Stimulated activated CD4-positive, alpha-beta T cell treated with anti-CD3 and anti-CD28 coated beads, TNF-alpha, amount 100 ng/mL, for 4 hours (primary cell): ENCODE measurements at places on chromosomes 5 and 9.

DNA sequence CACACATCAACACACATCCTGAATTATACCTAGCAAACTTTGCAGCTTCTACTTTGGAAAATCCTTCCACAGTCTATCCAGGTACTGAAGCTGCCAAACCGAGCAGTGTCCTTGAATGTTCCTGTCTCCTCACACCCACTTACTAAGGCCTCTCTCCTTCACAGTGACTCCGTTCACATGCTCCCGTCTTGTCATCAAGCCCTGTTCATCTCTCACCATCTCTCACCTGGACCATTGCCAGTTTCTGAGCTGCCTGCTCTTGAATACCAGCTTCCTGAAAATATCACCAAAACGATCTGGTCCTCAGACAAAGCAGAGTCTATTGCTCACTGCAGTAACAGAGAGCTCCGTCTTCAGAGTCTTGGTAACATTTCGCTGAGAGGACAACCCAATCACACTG lies 57.4 kb downstream of the GCNT1 start:
- DNase-seq = no peak

DNA sequence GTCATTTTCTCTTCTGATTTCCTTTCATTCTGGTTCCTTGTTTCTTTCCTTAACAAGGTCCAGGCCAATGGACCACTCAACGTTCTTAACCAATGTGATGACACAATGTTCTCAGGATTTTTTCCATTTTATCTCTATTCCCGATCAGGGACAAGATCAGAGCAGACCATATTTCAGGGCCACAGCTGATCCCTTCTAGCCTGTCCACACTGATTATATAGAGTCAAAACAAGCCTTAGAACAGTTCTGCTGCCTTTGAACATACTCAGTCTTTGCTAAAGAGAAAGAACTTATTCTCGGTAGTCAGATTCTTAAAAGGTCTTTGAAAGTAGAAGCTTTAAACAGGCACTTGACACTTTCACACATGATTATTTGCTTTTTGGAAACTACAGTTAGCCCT lies 188.4 kb downstream of the ADAMTSL1 start:
- DNase-seq = no peak

- no peak for DNase-seq
Measured at GRCh38 chr9:21854594-21854993, 52.2 kb downstream of the MTAP start.

GRCh38 chr5:72074251-72074650 lies 33.0 kb upstream of the MAP1B start:
- no peak for DNase-seq

- DNase-seq = no peak
Measured at GRCh38 chr5:1390861-1391600, 46.1 kb upstream of the CLPTM1L start.

GRCh38 chr9:92008041-92008440 lies 58.0 kb upstream of the ROR2 start:
- no peak for DNase-seq

DNA sequence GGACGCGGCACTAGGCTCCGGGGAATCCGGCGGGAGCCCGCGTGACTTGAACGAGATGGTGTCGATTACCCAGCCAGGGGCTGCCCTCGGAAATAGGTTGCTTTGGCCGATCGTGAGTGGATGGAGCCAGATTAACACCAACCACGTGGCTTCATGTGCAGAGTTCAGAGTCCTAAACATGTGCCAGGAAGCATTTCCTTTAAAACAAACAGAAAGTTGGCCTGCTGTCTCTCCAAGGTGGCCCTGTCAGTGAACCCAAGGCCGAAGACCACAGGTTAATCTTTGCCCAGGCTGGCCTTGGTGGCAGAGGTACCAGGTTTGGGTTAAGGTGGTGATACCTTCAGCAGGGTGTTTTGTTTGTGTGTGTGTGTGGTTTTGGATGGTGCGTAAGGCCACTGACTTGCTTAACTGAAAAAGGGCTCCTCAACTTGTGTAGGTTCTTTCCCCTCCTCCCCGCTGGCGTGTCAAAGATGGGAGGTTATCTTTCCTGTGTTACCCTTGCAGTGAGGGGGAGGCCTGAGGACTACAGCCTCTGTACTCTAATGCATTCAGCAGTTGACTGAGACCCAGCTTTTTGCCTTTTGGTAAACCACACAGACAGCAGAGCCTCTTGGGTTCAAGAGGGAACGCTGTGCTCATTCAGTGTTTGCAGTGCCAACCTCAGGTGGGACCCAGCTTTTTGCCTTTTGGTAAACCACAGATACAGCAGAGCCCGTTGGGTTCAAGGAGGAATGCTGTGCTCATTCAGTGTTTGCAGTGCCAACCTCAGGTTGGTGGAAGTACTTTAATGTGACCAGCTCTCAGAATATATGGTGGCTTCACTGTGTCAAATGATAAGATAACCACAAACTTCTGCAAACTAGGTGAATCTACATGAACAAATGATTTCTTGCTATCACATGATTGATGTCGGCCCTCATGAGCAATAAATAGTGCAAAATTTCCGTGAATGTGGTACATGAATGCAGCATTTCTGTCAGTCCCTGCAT lies 1.4 kb downstream of the IQGAP2 start:
- peak; percentile 24 for DNase-seq

DNA sequence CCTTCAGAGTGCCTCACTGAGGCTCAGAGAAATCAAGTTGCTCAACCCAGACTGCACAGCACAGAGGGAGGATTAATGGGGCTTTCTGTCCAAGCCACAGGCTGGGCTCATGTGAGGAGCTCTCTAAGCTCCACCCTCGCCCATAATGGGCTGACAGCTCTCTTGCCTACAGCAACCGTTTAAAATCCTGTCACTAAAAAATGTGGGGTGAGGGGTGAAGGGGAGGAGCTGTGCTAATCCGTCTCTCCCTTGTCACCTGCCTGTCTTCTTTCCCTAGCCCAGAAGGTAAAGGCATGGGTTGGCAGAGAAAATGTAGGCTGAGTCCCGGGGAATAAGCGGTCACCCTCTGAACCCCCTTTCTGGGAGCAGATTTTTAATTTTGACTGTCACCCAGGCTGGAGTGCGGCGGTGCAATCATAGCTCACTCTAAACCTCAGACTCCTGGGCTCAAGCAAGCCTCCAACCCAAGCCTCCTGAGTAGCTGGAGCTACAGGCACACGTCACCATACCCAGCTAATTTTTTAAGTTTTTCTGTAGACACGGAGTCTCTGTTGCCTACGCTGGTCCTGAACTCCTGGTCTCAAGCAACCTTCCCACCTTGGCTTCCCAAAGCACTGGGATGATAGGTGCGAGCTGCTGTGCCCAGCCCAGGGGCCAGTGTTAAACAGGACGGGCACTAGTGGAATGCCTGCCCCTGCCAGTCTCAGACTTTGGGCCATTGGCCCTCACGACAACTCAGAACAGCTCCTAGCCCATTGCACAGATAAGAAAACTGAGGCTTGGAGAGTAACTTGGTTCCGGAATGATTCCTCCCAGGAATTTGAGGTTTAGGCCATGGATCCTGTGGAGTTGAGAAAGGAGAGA lies 89.5 kb downstream of the LMX1B start:
- no peak for DNase-seq

DNA sequence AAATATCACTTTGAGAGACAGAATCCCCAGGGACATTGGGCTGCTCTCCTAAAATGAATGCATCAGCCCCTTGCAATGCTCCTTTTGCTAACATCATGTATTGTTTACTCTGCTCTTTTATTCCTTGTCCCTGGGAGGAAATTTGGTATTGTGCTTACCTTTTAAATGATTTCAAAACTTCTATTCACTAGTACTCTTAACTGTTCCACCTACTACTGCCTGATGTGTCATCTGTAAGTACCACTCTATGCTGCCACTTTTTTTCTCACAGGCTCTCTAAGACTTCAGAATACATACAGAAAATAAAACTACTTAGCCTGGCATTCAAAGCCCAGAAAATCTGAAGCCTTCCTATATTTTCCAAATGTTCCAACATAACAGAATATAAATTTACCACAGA lies 667.2 kb downstream of the BRINP1 start:
- DNase-seq = no peak

- no peak for DNase-seq
Measured at GRCh38 chr5:95761771-95762651, 30.9 kb downstream of the RHOBTB3 start.

DNA sequence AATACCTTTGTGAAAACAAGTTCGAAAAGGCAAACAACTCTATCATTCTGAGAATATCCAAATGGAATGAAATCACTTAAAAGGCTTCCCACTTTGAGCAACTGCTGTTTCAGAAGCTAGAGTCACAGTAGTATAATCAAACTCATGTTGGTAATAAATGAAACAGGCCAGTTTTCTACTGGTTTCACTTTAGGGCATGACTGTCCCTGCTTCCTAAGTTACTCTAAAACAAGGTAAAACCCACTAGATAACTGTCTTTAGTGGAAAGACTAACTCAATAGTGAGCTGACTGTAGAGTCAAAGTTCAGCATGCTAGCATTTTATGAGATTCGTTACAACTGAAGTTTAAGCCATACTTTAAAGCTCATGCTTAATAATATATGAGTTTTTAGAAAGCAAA lies 6.0 kb downstream of the CDC26 start:
- DNase-seq = no peak

GRCh38 chr9:127735530-127736185 lies 564 bp upstream of the TOR2A start:
- DNase-seq = no peak

- DNase-seq = no peak
Measured at GRCh38 chr9:86098824-86099700, at the start of gene GOLM1. Gene GOLM1 (minus strand): TSS chr9:86099558. CDS start chr9:86079320, 20,238 bp downstream.

- DNase-seq = no peak
Measured at GRCh38 chr5:107184066-107184465, 486.7 kb downstream of the EFNA5 start.

GRCh38 chr5:82821846-82822633 lies 255.2 kb downstream of the TMEM167A start:
- no peak for DNase-seq

- DNase-seq = no peak
Measured at GRCh38 chr9:27470291-27470856, 53.7 kb upstream of the IFNK start.

- DNase-seq = no peak
Measured at GRCh38 chr9:13554626-13555025, 275.1 kb upstream of the MPDZ start.

- no peak for DNase-seq
Measured at GRCh38 chr9:109846776-109847175, 66.8 kb downstream of the PALM2AKAP2 start.

GRCh38 chr5:32474209-32474854 lies 29.8 kb upstream of the ZFR start:
- DNase-seq = no peak

GRCh38 chr5:113338628-113339027 lies 96.2 kb downstream of the TSSK1B start:
- no peak for DNase-seq

- DNase-seq = no peak
Measured at GRCh38 chr9:112341730-112342129, 8.3 kb upstream of the PTBP3 start.

DNA sequence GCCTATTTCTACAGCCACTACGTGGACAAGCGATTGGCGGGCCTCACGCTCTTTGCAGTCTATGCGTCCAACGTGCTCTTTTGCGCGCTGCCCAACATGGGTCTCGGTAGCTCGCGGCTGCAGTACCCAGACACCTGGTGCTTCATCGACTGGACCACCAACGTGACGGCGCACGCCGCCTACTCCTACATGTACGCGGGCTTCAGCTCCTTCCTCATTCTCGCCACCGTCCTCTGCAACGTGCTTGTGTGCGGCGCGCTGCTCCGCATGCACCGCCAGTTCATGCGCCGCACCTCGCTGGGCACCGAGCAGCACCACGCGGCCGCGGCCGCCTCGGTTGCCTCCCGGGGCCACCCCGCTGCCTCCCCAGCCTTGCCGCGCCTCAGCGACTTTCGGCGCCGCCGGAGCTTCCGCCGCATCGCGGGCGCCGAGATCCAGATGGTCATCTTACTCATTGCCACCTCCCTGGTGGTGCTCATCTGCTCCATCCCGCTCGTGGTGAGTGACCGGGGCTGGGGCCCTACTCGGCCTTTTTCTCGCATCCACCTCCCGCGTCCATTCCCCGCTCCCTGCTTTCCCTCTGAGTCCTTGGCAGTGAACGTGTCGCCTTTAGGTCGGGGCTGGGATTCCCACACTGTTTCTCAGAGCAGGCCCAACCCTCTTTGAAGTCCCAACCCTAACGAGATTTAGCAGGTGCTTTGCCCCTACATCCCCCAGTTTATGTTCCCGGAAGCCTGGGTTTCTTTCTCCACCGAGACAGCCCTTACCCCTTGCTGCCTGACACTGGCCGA lies 1.8 kb downstream of the PTGER4 start:
- peak; percentile 39 for DNase-seq

DNA sequence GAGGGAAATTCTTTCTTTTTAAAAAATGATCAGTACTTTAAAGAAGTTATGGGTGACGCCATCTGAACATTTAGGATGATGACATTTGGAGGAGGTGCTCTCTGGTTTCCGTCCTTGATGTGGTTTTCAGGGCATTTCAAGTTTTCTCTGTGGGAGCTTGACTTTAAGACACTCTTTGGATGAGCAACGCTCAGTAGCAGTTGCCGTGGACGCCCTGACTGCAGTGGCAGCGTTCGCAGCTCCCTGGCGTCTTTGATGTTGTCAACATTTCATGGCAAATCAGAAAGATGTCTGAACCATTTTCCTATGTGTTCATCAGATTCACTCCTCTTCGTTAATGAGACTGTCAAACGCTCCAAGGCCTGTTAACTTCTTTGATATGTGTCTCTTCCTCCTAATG lies 86.1 kb downstream of the ZNF354C start:
- DNase-seq = no peak

GRCh38 chr9:114202396-114202795 lies 47.1 kb downstream of the COL27A1 start:
- no peak for DNase-seq

DNA sequence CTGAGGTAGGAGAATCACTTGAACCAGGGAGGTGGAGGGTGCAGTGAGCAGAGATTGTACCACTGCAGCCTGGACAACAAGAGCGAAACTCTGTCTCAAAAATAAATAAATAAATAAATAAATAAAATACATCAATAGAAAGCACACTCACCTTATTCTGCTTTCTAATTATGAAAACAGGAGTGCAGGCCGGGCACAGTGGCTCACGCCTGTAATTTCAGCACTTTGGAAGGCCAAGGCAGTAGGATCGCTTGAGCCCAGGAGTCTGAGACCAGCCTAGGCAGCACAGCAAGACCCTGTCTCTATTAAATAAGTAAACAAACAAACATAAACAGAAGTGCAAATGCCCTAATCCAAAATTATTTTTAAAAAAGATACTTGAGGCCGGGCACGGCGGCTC lies 2.3 kb downstream of the PWWP2A start:
- DNase-seq = no peak

DNA sequence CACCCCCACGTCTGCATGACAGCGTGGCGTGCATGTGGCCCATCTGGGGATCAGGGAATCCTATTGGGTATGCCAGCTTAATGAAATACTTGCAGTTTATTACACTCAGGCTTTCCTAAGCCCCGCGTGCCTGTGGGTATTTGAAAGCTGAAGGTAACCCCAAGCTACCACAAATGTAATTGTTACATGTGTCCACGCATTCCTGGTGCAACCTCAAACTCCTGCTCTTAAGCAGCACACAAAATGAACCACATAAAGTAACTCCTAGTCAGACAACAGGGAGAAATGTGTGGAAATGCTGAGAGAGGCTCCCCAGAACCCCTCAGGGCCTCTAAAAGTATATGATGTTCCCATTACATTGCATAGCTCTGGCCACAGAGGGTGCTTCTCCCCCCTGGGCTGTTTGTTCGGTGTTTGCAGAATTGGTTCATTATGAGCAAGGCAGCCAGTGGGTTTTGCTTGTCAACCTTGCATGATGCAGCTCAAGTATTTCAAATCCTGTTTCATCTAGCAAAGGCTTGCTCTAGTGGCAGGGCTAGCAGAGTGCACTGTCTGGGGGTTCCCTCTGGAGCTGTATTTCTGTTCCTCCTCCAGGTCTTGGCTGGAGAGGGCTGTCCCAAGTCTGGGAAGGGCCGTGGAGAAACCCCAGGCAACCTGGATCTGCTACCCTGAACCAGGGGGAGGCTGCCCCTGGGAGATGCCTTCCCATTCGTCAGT lies 1.8 kb upstream of the DCANP1 start:
- DNase-seq = no peak
